ENCODE measurements at places on chromosomes 6 and 20. TPM values are rescaled to one million over a fixed set of nuclear protein-coding genes. Genes with fewer than 3 reads are reported as not detected.

PNPLA1 gene
- total RNA-seq = not detected

FOXS1 gene
- total RNA-seq = 6.3 TPM

EFCAB8 gene
- 1.1 TPM for total RNA-seq

CD109 gene
- 46.1 TPM for total RNA-seq

GRIK2 gene
- total RNA-seq = 6.6 TPM

SLC35B3 gene
- total RNA-seq = 16.7 TPM

TGM3 gene
- total RNA-seq = not detected

TSBP1 gene
- not detected for total RNA-seq

MEP1A gene
- not detected for total RNA-seq

BCAS4 gene
- 34.8 TPM for total RNA-seq

SFT2D1 gene
- 54.1 TPM for total RNA-seq

C6orf58 gene
- not detected for total RNA-seq

RIPPLY2 gene
- 6.5 TPM for total RNA-seq

RAMACL gene
- total RNA-seq = 0.13 TPM

SAYSD1 gene
- total RNA-seq = 17.0 TPM

SLC17A2 gene
- total RNA-seq = not detected

TRIM40 gene
- not detected for total RNA-seq

KCNK16 gene
- not detected for total RNA-seq

MROH8 gene
- total RNA-seq = 1.8 TPM

SLC22A3 gene
- total RNA-seq = not detected

HFE gene
- 12.1 TPM for total RNA-seq

SAMD5 gene
- 0.23 TPM for total RNA-seq

MMP24 gene
- 7.1 TPM for total RNA-seq

TAPBP gene
- total RNA-seq = 246 TPM

RSPH4A gene
- 0.44 TPM for total RNA-seq

UNC93A gene
- not detected for total RNA-seq

ZC3H12D gene
- total RNA-seq = 0.26 TPM

SIRPB2 gene
- total RNA-seq = not detected

PLCB4 gene
- 1.5 TPM for total RNA-seq

PPP1R16B gene
- total RNA-seq = 0.92 TPM

PRRT1 gene
- 1.3 TPM for total RNA-seq

GPR6 gene
- total RNA-seq = not detected

SMOC2 gene
- total RNA-seq = 0.13 TPM

MAFB gene
- 0.28 TPM for total RNA-seq

MCCD1 gene
- not detected for total RNA-seq

EPHA7 gene
- total RNA-seq = 8.6 TPM

CRIP3 gene
- 0.64 TPM for total RNA-seq

MAPK13 gene
- total RNA-seq = 2.5 TPM

BAG2 gene
- total RNA-seq = 14.0 TPM

BTN1A1 gene
- total RNA-seq = 0.10 TPM

HUS1B gene
- 0.74 TPM for total RNA-seq

THEMIS gene
- 0.05 TPM for total RNA-seq
